WTC11 (cell line): ENCODE measurements at places on chromosomes 2 and 18.

- no peak for DNase-seq
Measured at GRCh38 chr2:120632796-120633646, 102.6 kb upstream of the GLI2 start.

GRCh38 chr2:240247241-240247867 lies 106.9 kb upstream of the OTOS start:
- DNase-seq, result no peak

GRCh38 chr2:197704434-197705120 lies 592 bp upstream of the MARS2 start:
- DNase-seq, result no peak

DNA sequence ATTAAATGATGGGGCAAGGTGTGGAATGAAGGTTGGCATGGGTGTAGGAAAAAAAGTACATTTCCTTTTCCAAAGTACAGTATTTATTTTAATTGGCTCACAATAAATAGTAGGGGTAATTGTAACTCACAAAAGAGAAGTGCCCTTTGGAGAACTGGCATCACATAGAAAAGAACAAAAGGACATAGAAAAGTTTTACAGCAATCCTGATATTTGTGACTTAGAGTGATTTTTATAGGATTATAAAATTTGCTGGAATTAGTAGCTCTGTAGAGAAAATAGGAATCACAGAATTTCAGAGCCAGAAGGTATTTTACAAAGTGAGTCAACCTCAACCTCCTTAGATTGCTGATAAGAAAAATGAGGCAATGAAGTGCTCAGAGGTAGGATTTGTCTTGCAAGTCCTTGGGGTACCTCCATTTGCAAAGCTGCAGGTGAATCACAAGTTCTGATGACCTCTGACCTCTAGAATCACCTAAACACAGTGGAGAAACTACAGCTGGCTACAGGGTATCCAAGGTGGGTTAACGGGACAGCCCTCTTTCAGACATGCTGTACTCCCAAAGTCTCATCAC lies 133.6 kb downstream of the SOCS6 start:
- no peak for DNase-seq

DNA sequence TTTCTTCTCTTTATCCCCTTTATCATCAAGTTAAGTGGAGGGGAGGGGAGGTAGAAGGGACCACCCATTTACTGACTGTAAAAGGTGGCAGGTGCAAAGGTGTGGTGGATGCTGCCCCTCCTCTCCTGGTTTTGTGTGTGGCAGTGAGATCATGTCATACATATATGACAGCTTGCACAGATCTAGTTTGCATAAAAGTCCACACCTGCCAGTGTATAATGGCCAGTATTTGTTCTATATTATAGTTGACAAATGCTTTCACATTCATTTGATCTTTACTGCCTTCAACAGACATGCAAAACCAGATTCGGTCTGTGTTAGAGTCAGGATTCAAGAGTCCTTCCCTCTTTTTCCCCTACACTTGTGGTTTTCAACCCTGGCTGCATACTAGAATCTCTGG lies 55.1 kb downstream of the TGFA start:
- DNase-seq, result no peak

DNA sequence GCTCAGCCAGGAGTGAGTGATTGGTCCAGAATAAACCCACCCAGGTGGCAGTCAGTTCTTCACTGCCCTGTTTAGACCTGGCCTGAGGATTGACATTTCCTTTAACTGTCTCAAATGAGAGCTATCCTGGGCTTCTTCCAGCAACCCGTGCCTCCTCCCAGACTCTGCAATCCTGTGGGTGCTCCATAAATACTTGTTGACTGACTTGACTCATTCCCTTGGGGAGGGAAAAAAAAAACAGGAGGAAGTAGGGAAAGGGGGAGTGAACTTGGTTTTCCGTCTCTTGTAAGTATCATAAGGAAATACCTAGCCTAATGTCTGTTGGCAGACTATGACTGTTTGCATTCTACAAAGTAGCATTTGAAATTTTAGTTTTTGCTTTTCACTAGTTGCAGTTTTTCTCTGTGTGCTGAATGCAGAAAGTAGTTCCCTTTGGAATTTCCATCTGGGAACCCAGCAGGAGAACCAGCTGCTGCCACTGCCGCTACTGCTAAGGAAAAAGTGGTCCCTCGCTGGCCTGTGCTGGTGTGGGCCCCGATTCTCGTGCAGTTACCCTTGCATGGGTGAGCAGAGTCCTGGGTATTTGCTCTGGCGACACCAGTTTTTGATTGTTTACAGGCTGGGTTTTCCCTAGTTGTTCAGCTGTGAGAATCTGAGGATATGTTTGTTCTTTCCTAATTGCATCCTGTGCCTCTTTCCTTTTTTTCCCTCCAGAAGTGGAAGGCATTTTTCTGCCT lies 78.8 kb downstream of the TGOLN2 start:
- DNase-seq, result no peak

DNA sequence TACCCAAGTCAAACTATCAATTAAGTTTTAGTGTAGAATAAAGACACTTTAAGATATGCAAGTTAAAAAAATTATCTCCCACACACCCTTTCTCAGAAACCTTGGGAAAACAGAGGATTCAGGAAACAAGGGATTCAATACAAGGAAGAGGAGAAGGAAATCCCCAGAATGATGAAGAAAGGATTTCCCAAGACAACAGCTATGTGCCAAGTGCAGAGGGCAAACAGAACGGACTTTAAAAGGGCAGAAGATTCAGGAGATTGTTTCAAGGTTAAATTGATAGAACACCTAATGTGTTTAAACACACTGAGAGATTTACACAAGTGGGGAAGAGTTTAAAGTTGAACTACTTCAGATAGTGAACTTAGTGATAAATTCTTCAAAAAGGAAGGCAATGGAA lies 71.5 kb upstream of the EPAS1 start:
- no peak for DNase-seq

DNA sequence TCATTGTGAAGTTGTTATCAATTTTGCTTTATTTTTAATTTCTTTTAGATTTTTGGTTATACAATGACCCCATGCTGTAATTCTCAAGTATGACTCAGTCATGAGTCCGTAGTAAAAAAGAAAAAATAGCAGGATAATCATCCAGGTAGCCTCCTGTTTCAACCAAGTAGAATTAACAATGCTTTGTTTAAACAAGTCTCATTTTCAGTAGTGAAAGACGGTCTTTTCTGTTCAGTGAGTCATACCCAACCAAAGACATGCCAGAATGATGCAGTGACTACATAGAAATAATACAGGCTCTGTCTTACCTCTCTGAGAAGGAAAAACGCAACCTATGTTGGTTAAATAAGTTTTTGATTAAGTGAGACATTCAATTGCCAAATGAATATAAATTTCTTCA lies 67.8 kb upstream of the DSC1 start:
- no peak for DNase-seq

DNA sequence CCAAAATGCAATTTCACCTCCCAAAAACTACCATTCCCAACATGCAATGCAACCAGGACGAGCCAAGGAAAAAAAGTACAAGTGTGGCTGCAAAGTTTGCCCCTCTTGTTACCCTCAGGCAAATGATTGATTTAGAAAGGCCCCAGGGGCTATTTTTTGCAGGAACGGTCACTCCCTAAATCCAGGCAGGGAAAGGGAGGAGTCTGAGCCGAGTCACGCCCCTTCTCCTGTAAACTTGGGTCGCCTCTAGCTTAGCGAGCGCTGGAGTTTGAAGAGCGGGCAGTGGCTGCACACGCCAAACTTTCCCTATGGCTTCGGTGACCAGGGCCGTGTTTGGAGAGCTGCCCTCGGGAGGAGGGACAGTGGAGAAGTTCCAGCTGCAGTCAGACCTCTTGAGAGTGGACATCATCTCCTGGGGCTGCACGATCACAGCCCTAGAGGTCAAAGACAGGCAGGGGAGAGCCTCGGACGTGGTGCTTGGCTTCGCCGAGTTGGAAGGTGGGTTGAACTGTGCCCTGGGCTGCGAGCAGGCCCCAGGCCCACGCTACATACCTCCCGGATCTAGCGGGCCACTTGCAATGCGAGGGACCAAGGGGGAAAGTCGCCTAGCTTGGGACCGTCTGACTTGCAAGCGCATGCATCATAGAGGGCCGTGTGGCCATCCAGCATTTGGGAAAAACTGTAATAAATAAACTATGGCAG lies at the start of gene GALM:
Gene GALM (plus strand): TSS at position 261 of the 702 bp plus-strand sequence. CDS start 48 bp downstream, at position 309.
- peak; percentile 87 for DNase-seq

DNA sequence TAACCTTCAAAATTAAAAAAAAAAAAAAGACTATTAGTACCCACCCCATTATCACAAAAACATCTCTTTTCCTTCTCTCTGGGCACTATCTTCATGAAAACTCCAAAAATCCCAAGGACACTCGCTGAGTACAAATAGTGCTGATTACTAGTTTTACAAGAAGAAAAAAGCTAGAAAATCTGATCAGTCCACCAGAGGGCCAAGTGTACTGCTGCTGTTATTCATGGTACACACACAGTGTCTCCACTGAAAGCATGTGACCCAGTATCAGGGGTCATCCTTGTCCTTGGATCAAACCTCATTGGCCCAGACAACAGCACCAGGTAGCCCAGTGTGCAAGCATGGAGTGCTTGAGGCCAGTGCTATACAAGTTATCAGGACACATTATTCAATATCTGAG lies 382.7 kb upstream of the KLHL29 start:
- DNase-seq, result no peak
